ENCODE measurements at places on chromosomes 12 and 14.

DNA sequence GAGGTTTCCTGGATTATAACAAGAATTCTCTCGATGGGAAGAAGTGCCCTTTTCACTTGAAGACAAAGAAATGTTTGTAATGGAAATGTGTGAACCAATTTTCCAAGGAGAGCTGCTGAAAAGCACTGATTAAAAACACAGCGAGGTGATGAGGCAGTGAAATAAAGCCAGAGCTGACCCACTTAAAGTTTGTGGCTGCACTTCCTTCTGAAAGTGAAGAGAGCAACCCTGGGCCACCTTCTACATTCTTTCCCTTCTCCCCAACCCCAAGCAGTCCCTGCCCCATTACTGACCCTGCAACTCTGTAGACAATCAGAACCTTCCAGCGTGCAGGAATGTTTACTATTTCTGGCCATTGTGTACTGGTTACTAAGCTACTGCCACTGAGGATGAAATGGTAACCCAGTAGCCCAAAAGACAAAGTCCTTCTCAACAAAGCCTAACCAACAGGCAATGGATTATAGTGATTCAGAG lies 173.9 kb downstream of the TTC7B start:
- peak; percentile 51 for DNase-seq

- DNase-seq, result peak; percentile 65
Measured at GRCh38 chr14:38311655-38312054, 55.8 kb upstream of the CLEC14A start.

- DNase-seq, result no peak
Measured at GRCh38 chr12:107903341-107904061, 129.0 kb downstream of the ASCL4 start.

GRCh38 chr14:99441157-99441870 lies 39.3 kb downstream of the SETD3 start:
- peak; percentile 15 for DNase-seq

- DNase-seq, result no peak
Measured at GRCh38 chr14:100176811-100177327, 17.4 kb upstream of the DEGS2 start.

GRCh38 chr12:98698603-98699463 lies 53.7 kb downstream of the APAF1 start:
- DNase-seq, result peak; percentile 60

DNA sequence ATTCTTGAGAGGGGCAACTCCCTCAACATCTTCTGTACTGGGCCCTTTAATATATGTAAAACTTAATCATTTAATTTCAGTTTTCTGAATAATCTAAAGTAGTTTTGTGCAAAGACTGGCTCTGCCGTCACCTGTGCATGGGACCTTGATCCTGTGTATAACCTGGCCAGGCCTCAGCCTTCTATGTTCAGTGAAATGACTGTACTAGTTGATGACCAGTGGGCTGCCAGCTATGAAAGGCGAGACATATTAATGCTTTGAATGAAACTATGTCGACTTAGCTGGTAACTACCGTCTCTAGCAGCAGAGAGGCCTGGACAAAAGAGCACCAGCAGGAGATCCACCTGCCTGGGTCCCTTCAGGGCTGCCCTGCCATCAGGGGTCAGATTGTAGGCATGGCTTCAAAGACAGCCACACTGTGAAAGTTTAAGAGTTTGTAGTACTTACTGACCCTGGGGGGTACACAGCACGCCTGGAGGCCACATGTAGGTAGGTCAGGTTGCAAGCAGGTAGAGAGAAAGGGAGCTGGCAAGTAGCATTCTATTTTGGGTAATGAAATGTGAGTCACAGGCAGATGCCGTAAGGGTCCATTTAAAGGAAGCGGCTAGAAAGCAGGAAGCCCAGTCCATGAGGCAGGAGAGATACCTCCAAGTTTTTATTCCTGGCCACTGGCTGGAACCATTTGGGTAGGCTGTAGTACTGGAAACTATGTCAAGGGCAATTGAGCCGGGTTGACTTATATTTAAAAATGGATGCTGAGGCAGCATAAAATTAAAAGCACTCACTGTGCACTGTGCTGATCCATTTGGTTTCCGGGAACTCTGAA lies 77.2 kb downstream of the BHLHE41 start:
- no peak for DNase-seq

DNA sequence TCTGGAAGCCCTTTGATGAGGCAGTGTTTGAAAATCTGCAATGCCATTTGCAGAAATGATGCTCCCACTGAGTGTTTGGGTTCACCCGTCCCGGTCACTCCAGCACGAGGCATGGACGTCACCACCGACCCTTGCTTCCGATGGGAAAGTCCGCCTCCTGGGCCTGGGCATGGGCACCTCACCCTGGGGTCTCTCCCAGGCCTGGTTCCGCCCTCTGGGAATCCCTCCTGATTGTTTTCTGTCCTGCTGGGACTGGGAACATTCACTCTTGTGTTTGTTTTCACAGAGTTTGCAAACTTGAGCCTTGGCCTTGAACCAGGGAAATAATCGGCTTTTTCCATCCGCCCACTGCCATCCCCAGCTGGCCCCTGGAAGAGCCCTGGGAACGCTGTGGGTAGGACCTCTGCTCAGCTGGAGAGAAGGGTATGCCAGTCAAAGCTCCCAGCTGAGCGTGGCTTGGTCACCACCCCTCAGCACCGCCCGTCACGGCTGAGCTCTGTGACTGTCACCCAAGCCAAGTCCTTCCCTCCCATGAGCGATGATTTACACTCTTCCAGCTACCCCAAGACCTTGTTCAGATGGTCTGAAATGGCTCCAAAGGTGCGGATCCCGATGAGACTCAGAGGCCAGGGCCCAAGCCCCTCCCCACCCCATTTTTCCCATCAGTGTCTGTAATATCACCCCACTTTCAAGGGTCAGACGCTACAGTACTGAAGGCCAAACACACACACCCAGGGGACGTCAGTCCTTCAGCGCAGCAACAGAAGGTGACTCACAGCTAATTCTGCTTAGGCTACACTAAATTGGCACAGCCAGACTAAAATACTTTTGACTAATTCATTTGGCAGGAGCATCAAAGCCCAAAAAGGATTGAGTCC lies 34.1 kb upstream of the FZD10 start:
- no peak for DNase-seq

- no peak for DNase-seq
Measured at GRCh38 chr14:67313153-67313552, 46.5 kb downstream of the ATP6V1D start.

GRCh38 chr14:81385886-81386285 lies 14.2 kb downstream of the STON2 start:
- DNase-seq, result no peak

DNA sequence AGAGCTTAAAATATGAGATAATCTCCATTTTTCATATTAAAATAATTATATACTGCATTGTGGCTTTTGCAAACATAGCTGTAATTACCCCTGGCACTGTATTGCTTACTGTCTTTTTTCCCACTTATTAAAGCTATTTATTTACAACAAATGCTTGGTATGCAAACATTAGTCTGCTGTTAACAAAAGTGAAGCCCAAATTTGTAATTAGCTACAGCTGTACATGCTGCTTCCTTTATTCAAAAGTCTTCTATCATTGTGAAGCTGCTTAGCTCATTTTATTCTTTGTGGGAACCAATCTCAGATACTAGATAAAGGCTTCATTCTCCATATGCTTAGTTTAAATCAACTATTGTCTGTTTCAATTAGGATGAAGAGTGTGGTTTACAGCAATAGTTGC lies 425.8 kb upstream of the FOXG1 start:
- no peak for DNase-seq

Data from amniotic epithelial cell (primary cell).